Activated T-cell treated with anti-CD3 and anti-CD28 coated beads for 4 hours (primary cell): ENCODE measurements at places on chromosomes 3 and 15.

DNA sequence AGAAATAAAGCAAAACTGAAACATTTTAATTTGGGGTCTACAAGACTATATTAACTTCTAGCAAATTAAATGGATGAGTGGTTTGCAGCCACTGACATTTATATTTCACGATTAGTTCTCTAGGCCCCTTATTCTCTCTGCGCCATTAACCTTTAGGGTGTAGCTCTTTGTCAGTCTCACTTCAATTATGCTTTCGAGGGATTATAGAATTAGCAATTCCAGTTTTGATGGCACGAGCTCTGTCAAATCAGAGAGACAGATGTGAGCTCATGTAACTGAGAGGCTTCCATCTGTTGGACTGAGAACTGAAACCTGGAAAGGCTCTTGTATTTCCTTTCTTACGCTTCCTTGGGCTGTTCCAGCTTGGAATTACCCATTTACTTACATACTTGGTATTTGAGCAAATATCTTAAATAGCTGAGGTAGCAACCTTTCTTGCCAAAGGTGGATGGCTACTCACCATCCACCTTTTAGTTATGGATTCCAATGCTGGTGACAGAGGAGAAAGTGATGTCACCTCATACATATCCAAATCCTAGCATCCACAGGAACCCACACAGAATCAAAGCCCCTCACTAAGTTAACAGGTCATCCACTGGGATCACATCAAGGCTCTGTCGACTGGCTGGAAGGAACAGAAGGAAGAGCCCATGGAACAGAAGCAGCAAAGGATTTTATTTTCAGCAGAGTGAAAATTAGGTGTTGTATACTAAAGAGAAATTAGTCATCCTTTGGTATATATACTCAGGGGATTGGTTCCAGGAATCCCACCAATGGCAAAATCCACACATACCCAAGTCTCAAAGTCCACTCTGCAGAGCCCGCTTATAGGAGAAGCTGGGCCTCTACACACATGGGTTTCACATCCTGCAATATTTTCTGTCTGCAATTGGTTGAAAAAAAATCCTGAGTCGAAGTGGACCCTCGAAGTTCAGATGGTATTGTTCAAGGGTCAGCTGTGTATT lies 20.8 kb downstream of the VGLL4 start:
- DNase-seq, result no peak

DNA sequence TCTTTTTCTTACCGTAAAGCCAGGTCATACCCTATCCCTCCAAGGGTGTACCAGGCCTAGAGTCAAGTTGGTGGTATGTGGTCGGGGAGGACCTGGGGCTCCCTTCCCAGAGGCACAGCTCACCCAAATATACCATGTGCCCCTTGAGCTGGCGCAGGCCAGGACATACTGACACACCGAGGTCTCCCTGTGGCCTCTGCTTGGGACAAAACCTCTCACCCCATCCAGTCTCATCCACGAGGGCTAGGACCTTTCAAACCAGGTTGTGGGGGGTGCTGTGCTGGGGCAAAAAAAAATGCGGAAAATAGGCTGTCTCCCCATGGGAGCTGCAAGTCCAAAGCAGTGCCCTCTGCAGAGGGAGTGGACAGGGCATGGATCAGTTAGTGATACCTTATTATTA lies 22.8 kb downstream of the PTH1R start:
- no peak for DNase-seq

DNA sequence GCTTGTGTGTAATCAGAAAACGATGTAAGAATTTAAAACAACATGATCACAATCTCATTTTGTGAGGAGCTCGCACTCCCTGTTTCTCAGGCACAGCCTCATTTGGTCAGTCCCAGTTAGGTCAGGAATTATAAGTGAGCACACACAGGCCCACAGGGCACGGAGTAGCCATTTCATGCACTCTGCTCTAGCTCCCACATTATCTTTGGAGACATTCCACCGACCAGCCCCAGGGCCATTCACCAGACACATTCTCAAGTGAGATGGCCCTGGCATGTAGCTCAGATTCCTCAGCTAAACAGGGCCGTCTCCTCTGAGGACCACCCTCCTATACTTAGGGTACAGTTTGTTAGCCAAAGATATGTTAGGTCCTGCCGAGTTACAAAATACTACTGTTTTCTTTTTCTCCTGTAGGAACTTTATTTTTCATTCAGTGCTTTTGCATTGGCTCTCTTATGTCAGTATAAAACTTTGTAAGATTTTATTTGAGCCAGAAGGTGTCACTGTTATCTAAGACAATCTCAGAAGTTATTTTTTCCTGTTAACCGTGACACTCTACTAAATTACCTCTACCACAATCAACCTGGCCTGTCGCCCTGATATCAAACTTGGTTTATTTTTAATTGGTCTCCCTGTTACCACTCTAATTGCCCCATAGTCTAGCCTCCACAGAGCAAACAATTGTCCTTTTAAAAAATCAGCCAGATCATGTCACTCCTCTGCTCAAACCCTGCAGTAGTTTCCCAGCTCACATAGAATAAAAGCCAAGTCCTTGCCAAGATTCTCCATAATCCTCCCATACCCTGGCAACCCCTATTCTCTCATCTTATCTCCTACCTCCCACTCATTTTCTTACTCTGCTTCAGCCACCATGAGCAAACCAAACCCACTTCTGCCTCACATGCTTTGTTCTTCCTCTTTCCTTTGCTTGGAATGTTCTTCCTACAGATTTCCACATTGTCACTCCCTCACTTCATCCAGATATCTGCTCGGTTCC lies 105.7 kb downstream of the PPP2R3A start:
- no peak for DNase-seq

DNA sequence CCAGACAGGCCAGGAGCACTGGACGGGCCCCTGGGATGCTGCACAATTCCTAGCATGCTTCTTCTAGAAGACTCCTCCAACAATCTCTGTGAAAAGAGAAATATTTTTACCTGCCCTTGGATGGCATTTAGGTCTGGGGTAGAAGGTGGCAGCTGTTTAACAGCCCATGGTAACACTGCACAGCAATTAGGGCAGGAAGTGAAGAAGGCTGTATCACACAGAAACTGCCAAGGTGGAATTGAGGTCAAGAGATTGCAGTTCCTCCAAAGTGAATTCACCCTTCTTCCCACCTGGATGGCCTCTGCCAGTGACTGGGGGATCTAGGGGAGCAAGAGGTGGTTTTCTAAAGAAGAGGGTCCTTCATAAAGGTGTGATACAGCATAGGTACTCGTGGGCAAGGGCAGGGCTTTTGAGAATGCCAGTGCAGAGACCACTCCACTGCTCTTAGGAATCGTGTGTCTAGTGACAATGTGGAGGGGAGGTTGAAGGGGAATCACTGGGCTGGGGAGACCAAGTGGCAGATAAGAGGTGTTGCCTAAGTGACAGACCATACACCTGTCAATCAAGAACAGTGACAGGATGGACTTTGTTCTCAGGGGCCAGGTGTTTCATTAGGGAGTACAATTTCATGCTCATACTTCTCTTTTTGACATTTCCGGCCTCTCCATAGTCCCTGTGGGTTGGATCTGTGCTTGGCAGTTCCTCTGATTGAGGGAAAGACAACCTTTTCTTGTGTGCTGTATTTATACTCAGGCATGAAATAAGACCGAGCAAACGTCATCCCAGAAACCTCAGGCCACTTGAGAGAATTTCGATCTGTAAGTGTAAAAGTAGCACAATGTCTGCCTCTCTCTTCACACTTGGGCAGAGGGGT lies 83.5 kb upstream of the BCL6 start:
- DNase-seq, result no peak

- no peak for DNase-seq
These were observed 80.2 kb downstream of the WNT5A start for GRCh38 chr3:55406696-55407425.
